NCI-H446 (cell line): ENCODE measurements at places on chromosomes 7 and 10.

DNA sequence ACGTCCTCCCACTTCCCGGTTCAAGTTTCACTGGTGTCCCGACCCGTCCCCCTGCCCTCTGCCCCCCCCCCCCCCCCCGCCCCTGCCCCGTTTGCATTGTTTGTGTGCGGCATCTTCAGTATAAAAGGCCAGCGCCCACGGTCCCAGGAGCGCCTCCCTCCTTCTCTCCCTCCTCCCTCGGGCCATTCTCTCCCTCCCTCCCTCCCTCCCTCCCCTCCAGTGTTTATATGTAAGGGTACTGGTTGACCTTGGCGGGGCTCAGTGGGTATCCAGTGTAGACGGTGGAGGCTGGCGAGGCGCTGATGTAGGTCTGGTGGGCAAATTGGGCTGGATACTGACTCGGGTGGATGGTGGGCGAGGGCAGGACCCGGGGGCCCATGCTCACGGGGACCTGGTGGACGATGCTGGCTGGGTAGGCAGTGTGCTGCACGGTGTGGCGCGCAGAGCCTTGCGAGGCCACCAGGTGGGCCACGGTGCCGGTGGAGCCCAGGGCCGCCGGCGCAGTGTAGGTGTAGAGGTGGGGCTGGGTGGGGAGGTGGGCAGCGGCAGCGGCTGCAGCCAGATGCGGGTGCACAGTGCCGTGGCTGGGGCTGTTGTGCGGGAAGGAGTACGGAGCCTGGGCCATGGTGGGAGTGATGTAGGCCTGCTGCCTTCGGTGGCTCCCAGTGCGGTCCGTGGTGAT lies 49.4 kb downstream of the CLEC2L start:
- no peak for DNase-seq

GRCh38 chr10:32988604-32989003 lies 30.6 kb upstream of the ITGB1 start:
- no peak for DNase-seq

- DNase-seq = no peak
Measured at GRCh38 chr7:20560325-20561180, 54.9 kb upstream of the ABCB5 start.

DNA sequence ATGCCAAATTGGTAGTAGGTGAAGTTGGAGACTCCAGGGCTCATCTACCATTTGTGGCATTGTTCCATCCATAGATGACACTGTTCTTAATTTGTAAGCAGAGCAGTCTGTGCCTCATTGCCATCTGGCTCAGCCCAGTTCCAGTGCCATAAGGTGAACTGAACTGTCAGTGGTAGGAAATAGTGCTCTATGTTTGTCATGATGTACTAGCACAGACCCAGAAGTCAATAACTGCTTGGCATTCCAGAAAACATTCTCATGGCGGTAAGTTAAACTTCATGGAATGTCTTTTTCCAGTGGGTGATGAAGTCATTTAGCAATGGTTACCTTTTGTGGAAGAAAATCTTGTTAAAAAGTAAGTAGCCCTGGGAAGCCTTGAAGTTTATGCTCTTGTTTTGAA lies 302.7 kb downstream of the SUGCT start:
- no peak for DNase-seq

GRCh38 chr10:57979491-57979890 lies 288.2 kb downstream of the IPMK start:
- DNase-seq = no peak

GRCh38 chr7:117338020-117338419 lies 15.2 kb upstream of the WNT2 start:
- no peak for DNase-seq

DNA sequence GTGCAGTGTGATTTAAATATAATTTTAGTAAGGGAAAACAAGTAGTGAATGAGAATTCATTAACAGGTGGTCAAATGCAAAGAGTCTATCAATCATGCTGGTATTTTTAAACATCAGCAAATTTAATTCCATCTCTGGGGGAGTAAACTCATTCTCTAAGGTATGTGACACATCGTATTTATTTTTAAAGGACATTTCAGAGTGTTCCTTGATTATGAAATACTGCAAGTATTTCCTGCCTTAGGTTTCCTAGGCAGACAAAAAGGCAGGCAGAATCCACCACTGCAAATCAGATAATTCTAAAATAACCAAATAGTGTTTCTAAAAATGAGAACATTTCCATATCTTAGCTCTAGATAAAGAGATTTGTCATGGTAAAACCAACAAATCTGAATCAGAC lies 193.8 kb downstream of the LRRTM3 start:
- DNase-seq = no peak

- no peak for DNase-seq
Measured at GRCh38 chr7:143846692-143847091, 55.3 kb downstream of the TCAF1 start.

- no peak for DNase-seq
Measured at GRCh38 chr7:50146692-50147091, 53.6 kb upstream of the ZPBP start.

DNA sequence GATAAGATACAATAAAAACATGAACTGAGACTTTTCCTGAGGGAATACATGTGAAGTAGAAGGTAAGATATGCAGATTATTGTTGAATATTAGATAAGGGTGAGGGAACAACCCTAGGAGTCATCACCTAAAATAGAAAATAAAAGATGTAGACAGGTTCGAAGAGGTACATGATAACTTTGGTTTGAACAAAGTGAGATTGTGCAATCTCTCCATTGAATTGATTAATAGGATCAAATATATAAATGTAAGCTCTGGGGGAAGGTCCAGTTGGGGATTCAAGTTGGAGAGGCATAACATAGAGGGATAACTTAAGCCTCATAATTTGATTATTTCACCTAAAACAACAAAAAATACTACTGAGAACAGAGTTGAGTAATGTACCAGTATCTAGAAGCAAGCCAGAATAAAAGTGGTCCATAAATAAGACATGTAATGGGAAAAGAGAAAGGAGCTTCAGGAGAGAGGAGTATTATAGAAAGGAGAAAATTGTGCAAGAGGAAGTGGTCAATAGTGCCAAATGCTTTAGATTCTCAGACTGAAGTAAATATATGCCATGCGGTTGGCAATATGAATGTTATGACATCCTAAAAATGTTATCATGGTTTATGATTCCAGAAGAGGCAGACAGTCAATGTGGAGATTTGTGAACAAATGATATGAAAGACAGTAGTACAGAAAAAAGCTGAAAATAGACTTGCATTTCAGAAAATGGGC lies 282.3 kb upstream of the CHRM2 start:
- DNase-seq = no peak

DNA sequence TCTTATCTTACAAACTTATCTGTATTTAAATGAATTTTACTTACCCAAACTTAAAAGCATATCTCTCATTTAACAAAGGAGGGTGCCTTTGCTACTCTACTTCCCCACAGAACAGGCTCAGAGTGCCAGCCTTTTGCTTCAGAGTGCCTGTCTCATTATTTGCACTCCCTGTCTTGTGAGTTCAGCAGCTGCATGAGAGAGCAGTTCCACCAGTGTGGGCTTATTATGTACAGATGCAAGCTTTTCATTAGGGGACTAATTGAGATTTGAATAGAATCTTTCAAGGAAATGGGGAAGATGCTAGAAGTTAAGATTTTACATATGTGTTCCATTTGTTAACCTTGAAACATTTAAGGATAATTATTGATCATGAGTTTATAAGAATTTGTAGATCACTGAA lies 310.2 kb upstream of the LRRN3 start:
- DNase-seq = no peak

- no peak for DNase-seq
Measured at GRCh38 chr10:5935628-5936027, 41.7 kb downstream of the IL15RA start.

DNA sequence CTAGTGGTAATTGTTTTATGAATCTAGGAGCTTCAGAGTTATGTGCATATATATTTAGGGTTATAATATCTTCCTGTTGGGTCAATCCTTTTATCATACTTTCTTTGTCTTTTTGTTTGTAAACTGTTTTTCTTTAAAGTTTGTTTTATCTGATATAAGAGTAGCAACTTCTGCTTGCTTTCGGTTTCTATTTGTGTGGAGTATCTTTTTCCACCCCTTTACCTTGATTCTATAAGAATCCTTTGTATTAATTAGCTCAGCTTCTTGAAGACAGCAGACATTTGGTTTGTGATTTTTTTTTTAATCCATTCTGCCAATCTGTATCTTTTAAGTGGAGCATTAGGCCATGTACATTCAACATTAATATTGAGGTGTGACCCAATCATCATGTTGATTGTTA lies 9.3 kb downstream of the CASP7 start:
- no peak for DNase-seq

- no peak for DNase-seq
Measured at GRCh38 chr7:108455551-108455997, 662 bp downstream of the NRCAM start.

DNA sequence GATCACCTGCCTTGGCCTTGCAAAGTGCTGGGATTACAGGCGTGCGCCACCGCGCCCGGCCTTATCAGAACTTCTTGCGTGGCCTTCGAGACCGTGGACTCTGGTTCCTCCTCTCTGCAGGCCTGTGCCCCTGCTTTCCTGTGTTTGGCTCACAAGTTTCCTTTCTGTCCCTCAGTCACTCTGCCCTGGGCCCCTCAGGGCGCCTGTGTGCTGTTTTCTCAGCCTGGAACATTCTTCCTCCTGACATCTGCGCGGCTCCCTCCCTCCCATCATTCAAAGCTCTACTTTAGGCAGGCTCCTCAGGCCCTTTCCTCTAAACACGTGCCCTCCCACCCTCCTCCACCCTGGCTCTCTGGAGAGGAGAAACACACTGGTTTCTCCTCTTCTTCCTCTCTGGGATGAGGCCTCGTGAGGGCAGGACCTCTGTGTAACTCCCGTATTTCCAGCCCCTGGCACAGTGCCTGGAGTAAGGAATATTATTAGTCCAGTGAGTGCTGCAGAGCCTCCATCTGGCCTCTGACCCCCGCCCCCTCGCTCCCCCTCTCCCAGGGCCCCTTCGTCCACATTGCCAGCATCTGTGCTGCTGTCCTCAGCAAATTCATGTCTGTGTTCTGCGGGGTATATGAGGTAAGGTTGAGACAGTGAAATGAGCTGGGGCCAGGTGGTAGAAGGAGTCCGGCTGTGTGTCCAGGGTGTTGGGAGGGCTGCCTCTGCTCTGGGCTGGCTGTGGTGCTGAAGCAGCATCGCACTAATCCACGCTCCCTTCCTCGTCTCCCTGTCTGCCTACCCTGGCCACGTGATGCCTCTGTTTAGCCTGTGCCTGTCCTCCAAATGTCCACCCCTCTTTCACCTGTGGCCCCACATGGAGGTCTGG lies 7.1 kb downstream of the CLCN1 start:
- no peak for DNase-seq

GRCh38 chr10:102617041-102617440 lies 27.2 kb upstream of the TRIM8 start:
- DNase-seq = no peak

DNA sequence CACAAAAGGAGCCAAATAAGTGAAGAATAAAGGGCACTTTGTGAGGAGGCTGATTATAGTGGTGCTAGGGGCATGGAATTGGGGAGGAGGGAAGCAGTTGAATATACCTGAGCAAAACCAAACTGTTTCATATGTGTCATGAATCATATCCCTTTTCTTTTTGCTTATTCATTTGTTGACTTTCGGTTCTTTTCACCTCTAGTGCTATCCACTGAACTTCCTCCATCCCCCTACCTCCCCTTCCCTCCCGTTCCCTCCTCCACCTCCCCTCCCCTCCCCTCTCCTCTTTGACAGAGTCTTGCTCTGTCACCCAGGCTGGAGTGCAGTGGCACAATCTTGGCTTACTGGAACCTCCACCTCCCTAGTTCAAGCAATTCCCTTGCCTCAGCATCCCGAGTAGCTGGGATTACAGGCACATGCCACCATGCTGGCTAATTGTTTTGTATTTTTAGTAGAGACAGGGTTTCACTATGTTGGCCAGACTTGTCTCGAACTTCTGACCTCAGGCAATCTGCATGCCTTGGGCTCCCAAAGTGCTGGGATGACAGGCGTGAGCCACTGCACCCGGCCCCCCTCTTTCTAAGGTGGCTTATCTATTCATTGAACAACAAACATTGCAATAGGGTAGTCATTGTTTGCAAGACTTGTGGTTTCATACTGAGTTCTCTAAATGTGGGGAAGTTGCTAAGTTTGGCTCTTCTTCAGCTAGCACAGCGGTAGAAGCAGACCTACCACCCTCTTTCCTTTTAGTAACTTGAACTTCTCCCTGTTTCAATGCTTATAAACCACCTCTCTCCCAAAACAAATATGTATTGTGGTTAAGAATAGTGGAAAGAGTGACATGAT lies 150.4 kb upstream of the PRPS1L1 start:
- DNase-seq = no peak

- DNase-seq = no peak
Measured at GRCh38 chr7:83130623-83131545, 31.8 kb downstream of the PCLO start.

DNA sequence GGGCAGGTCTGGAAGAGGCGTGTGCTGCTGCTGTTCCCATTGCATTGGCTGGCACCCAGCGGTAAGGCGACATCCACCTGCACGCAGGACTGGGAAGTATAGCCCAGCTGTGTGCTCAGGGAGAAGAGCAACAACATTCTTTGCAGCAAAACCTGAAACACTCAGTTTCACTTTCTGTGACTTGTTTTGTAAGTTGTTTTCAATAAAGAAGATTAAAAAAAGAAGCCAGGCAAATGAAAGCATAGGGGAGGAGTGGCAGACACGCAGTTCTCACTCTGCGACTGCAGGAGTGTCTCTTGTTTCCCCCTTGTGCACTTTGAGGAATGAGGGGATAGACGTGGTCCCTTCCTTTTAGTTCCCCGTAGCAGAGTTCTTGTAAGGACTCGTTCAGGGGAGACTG lies 5.8 kb downstream of the FBH1 start:
- no peak for DNase-seq

DNA sequence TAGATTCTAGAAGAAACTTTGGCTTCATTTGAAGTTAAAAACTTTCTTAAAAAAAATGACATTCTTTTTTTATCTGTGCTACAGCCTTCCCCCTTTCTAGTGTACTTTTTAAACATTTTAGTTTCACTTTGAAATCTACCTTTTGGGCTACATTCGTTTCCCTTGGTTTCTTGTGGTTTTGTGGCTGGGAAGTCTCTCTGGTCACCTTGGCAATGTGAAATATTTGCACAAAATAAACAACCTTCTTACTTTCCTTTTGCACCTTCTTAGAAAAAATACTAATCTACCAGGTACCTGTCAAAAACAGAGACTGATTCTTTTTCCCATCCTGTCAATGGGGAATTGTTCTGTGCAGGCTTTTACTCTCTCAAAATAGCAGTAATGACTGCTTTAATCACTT lies 350.2 kb downstream of the GATA3 start:
- DNase-seq = no peak

DNA sequence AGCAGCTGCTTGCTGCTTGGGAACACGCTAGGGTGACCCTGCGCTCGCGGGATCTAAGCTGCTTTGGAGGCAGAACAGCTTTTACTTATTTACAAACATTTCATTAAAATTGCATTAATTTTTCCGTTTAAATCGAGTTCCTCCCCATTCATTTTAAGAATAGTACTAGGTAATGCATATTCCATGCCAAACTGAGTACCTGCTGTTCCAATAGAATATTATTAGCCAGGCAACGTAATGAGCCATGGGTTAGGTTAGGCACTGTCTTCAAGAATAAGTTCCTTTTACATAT lies 860 bp downstream of the EXOC6 start:
- no peak for DNase-seq

DNA sequence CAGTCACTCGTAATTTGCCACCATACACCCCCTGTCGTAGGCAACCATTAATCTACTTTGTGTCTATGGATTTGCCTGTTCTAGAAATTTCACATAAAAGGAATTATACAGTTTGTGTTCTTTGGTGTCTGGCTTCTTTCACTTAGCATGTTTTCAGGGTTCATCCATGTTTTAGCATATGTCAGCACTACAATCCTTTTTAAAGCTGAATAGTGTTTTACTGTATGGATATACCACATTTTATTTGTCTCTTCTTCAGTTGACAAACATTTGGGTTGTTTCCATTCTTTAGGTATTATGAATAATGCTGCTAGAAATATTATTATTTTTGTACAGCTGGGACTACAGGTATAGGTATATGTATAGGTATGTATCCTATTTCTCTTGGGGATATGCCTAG lies 17.4 kb upstream of the SVIL start:
- no peak for DNase-seq
